ENCODE measurements at places on chromosomes 13 and 19.

- no peak for ATAC-seq
Observed at GRCh38 chr19:46963093-46963734, 56.4 kb upstream of the NPAS1 start.

GRCh38 chr13:56528040-56528790, 612.5 kb upstream of the PRR20A start:
- no peak for ATAC-seq

- peak; percentile 51 for ATAC-seq
Observed at GRCh38 chr19:48271531-48272151, 1.8 kb downstream of the ZNF114 start.

- ATAC-seq = no peak
Observed at GRCh38 chr13:40492511-40492910, 173.9 kb downstream of the FOXO1 start.

DNA sequence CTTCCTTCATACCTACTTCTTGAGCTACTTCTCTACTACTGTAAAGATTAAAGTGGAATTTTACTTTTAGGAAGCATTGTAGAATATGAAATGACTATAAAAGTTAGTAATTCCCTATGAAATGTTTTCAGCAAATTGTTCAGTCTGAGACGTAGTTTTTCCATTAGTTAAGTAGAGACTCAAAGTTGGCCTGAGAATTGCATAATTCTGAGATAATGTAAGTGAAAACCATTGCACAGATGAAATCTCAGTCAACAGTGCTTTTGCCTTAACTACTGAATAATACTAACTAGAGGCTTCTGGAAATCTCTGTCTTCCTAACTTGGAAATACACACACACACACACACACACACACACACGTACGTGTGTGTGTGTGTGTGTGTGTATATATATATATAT, 125.9 kb downstream of the FGF14 start:
- ATAC-seq = no peak

GRCh38 chr13:41905600-41906254, 55.2 kb downstream of the VWA8 start:
- ATAC-seq = no peak

GRCh38 chr19:8206147-8207087, 2.8 kb upstream of the CERS4 start:
- ATAC-seq = no peak

DNA sequence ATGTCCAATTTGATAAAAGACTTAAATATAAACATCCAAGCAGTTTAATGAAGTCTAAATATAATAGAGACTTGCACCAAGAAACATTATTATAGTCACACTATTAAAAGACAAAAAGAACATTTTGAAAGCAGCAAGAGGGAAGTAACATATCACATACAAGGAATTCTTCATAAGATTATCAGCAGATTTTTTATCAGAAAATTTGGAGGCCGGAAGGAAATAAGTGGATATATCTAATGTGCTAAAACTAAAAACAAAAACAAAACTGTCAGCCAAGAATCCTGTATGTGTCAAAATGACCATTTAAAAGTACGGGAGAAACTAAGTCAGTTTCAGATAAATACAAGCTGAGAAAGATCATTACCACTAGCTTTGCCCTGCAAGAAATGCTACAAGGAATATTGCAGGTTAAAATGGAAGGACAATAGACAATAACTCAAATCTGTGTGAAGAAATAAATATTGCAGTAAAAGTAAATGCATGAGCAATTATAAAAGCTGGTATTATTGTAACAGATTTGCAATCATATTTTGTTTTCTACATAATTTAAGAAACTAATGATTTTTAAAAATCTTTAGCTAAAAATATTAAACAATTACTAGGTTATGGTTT, 1665.9 kb upstream of the PCDH20 start:
- no peak for ATAC-seq

DNA sequence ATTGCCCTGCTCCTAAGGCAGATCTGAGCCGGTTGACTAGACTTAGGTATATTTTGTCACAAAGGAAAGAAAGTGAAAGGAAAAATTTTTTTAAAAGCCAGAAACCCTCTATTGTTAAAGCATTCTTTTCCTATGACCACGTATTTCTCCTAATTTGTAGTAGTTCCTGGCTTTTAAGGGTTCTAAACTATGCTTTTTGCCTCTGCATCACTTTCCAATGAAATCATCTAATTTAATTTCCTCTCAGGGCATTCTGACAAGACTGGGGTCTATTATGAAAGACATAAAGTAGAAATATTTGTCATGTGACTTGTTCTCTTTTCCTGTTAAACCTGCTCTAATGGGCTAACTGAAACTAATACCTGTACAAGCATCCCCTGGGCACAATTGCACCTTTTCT, 233.0 kb upstream of the PRR20A start:
- no peak for ATAC-seq
